BJ (cell line): ENCODE measurements at places on chromosomes 2 and 18.
A peak's percentile ranks its signal among the peaks of the same experiment; 100 is the strongest.

DNA sequence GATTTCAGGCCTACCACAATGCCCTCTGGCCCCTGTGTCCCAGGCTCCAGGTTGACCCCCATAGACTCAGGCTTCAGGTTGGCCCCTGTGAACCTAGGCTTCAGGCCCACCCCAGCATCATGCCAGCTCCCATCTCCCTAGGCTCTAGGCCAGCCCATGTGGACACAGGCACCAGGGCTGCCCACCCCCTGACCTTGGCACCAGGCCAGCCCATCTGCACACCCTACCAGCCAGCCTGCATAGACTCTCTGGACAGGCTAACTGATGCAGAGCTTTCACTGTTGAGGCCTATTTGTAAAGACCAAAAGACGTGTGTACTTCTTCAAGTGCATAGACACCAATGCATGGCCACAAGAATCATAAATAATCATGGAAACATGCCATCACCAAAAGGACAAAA lies 83.9 kb downstream of the VAPA start:
- no peak for DNase-seq

GRCh38 chr2:45743531-45744396 lies 92.3 kb downstream of the PRKCE start:
- no peak for DNase-seq

GRCh38 chr2:20595439-20596192 lies 55.3 kb downstream of the HS1BP3 start:
- DNase-seq = no peak

DNA sequence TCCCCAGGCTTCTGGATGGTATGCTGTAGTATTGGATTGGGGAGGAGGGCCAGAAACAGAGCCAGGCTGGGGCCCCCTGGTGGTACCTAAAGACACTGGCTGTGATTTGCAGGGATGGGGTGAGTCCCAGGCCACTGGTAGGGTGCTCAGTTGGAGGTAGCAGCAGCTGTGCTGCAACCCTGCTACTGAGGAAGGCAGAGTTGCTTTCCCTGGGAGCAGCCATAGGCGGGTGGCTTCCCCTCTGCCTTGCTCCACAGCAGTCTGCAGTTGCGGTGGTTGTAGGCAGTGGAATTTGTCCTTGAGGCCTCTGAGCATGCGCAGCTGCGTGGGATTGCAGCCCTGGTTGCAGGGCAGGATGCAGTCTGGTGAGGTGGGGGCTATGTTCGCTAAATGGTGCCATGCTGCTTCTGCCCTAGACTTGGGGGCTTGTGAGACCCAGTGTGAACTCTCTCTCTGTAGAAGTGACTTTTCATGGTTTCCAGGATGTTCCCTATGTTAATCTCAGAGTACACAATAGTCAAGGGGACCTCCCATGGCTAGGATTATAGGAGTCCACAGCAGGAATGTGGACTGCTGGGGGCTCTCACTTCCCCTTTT lies 443.5 kb downstream of the XIRP2 start:
- DNase-seq = no peak

DNA sequence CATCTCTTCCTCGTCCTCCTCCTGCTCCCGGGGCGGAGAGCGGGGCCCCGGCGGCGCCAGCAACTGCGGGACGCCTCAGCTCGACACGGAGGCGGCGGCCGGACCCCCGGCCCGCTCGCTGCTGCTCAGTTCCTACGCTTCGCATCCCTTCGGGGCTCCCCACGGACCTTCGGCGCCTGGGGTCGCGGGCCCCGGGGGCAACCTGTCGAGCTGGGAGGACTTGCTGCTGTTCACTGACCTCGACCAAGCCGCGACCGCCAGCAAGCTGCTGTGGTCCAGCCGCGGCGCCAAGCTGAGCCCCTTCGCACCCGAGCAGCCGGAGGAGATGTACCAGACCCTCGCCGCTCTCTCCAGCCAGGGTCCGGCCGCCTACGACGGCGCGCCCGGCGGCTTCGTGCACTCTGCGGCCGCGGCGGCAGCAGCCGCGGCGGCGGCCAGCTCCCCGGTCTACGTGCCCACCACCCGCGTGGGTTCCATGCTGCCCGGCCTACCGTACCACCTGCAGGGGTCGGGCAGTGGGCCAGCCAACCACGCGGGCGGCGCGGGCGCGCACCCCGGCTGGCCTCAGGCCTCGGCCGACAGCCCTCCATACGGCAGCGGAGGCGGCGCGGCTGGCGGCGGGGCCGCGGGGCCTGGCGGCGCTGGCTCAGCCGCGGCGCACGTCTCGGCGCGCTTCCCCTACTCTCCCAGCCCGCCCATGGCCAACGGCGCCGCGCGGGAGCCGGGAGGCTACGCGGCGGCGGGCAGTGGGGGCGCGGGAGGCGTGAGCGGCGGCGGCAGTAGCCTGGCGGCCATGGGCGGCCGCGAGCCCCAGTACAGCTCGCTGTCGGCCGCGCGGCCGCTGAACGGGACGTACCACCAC lies 2.1 kb downstream of the GATA6 start:
- DNase-seq = no peak

- DNase-seq = no peak
Observed at GRCh38 chr2:163641986-163642385, 93.8 kb downstream of the FIGN start.

GRCh38 chr18:71115261-71115660 lies 826.4 kb downstream of the SOCS6 start:
- no peak for DNase-seq

DNA sequence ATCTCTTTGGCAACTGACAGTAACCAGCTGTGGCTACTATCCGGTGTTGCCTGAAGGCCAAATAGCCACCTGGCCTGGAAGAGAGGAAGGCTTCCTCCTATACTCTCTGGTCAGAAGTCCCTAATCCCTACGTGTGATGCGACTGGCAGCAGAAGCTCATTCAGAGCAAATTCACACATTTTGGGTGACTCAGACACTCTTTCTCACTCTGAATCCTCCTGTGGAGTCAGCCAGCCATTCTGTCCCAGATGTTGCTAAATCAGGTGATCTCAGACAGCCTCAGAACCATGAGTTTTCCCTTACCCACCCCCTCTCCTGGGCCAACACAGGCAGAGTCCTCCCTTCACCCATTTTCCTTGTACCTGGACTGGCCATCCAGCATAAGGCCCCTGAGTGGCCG lies 34.7 kb downstream of the CFAP53 start:
- DNase-seq = no peak

- no peak for DNase-seq
Observed at GRCh38 chr2:1140389-1141003, 189.8 kb downstream of the SNTG2 start.

DNA sequence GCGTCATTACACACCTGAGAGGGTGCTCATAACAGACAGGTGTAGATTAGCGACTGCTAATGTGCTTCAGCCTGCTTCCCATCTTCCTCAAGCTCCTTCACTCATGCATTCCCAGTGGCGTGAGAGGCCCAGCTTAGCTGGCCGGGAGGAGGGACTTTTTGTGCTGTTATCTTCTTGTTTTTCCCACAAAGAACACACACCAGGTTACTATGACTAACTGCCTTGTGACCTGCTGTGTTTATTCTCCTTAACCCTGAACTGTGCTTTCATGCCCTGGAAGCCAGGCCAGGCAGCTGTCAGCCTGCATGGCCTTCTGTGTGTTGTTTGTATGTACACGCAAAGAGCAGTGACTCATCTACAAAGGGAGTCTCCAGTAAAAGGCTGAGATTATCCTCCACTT lies 143.8 kb downstream of the PIEZO2 start:
- DNase-seq = no peak

GRCh38 chr18:44096016-44096415 lies 584.7 kb upstream of the SETBP1 start:
- no peak for DNase-seq

- DNase-seq = no peak
Observed at GRCh38 chr2:182115258-182115657, 129.6 kb downstream of the PPP1R1C start.

- DNase-seq = no peak
Observed at GRCh38 chr18:55446996-55447671, 140.9 kb downstream of the TCF4 start.

GRCh38 chr2:143891879-143892308 lies 628.0 kb downstream of the ZEB2 start:
- DNase-seq = no peak

GRCh38 chr2:130756053-130756873 lies 923 bp downstream of the AMER3 start:
- DNase-seq = no peak

- no peak for DNase-seq
Observed at GRCh38 chr2:113038291-113038690, 14.4 kb downstream of the IL36B start.

GRCh38 chr18:10258836-10259474 lies 195.5 kb upstream of the APCDD1 start:
- DNase-seq = no peak

DNA sequence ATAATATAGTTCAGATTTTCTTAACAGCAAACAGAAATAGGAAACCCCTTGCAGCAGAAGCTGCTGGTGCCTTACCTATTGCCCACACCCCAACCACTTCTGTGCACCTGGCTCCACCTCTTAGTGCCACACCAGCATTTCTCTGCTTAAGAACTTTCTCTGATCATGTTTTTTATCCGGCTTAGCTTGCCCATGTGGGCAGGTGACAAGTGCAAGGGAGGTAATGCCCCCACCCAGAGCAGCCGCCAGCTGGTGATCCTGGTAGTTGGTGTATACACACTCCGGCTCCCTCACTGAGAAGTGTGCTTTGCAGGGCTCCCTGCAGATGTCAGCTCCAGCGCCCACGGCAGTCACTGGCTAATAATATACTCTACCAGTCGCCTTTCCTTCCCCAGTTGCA lies 126.3 kb downstream of the ALPK2 start:
- DNase-seq = no peak

DNA sequence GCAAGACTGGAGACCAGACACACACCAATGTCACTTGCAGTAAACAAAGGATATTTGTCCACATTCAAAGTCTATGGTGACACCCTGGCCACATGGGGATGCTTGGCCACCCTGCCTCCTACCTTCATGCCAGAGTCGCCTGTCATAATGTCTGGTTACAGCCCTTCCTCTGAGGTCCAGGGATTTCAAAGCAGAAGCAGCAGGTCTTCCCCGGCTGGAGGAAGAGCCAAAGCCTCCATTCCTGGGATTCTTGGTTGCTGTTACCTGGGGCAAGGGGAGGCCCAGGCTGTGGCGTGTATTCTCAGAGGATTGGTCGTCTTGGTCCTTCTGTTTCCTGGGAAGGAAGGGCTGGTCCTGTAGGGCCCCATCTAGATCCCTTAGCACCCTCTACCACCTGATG lies 2.3 kb upstream of the ALPP start:
- no peak for DNase-seq

DNA sequence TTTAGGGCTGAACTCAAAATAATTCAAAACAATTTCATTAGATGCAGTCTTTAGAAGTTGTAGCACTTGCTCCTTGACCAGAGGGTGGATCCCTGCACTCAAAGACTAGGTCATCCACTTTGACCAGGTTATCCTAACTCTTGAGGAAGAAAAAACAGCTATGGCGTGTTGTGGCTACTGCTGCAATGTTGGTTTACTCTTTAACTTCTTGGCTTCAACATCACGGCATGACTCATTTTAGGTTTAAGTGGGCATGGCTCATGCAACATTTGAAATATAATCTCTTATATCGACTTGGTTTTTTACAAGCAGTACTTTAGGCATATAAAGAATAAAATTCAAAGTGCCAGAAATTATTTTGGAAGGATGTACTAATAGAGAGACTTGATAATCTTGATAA lies 35.4 kb downstream of the ANKRD29 start:
- DNase-seq = peak; percentile 65

DNA sequence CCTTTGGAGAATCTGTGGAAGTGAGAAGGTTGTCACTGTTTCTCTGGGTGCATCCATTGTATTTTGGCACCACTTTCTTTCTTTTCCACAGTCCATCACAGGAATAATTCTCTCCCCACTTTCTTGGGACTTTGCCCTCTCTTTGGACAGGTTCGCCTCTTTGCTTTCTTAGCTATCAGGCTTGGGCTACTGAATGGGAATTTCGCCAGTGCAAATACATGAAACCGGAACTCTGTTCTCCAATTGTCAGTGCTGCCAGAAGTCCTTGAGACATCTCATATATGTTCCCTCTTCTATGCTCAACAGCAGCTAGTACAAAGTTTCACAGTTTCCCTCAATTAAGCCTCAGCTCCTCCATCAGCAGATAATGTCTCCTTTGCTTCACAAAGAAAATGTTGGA lies 76.2 kb downstream of the NABP1 start:
- no peak for DNase-seq

DNA sequence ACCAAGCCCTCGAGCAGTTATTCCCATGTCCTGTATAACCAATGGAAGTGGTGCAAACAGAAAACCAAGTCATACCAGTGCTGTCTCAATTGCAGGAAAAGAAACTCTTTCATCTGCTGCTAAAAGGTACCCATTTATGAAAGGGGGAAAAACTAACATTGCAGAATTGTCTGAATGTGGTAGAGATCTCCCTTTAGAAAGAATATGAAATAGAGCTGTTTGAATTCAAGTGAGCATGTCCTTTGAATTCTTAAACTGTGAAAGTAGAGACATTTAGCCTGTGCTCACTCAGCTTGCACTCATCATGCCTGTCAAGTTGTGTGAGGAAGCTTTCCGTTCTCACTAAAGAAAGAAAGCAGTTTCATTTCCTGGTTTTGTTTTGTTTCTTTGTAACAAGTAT lies 87.4 kb downstream of the EML4 start:
- no peak for DNase-seq

DNA sequence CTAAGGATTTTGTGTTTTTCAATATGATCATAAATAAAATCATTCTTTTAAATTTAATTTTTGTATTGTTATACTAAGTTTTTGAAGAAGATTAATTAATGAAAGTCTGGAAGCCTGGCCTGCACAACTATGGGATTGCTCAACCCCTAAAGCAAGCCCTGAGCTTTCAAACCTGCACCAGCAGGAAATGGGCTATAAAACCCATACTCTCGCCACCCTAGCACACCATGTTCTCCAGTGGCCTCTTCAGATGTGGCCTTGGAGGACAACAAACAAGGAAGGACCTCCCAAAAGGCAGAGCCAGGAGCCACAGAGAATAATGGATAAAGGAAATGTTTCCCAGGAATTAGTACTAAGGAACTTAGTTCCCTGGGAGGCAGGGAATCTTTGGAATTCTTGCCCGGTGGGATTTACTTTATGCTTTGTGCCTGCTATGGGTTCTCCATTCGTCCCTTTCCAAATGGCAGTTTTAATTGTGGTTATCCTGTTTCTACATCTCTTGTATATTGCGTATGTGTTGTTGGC lies 212.5 kb downstream of the ZFP36L2 start:
- DNase-seq = no peak

DNA sequence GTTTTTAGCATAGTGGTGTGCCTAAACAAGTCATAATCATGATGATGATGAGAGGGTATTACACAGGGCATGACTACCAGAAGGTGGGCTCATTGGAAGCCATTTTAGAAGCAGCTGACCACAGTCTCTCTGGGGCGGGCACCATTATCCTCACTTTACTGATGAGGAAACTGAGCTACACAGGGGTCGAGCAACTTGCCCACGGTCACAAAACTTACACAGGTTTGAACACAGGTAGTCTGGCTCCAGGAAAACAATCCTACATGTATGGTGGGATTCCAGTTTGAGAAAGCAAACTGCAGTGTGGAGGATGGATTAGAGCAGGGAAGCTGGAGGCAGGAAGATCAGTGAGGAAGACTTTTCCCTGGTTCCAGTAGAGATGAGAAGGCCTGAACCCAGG lies 6.2 kb downstream of the RHOB start:
- no peak for DNase-seq
